M059J (cell line): ENCODE measurements at places on chromosomes 2 and 18.
A peak's percentile ranks its signal among the peaks of the same experiment; 100 is the strongest.

DNA sequence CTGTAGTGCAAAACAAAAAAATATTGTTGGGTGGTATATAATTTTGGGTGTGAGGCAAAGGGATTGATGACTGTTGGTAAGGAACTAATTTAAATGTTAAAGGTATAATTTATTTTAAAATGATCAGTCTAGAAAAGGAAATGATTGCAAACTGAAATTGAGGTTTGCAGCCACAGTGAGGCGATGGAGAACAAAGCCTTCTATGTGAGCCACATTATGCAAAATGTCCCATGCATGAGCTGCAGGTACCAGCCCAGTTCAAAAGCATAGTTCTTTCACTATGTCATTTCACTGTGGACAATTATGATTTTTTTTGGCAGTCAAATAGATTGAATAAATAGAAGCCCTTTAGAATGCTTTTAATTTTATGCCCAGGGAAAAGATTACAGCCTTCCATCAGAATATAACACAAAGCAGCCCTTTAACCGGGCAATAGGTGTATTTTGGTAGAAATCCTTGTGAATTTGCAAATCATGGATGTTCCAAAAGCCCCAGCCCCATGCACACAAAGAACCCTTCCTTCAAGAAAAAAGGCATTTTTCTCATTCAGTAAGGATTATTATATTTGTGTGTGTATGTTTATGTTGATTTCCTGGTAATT, 1.7 kb downstream of the MAP2 start:
- peak; percentile 52 for DNase-seq

GRCh38 chr2:127740665-127741288, 39.5 kb downstream of the SFT2D3 start:
- DNase-seq, result no peak

DNA sequence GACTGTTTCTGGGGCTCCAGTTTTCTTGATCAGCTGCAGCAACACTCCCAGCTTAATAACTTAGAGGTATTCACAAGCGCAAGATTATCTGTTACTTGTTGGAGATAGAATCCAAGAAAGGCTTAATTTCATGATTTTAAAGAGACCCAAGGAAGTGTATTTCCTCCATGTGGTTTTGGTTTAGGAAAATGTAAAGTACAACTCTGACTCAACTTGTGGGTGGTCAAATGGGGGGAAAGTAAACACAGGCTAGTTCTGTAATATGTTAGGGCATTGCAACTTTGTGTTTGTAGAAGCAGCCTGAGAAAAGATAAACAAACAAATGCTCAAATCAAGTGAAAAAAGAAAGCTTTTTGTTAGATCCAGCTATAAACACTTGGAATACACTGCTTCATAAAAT, 90.1 kb upstream of the COL3A1 start:
- peak; percentile 71 for DNase-seq

GRCh38 chr2:235634435-235635158, 140.8 kb downstream of the AGAP1 start:
- DNase-seq, result peak; percentile 46

GRCh38 chr18:63617049-63617914, 26.8 kb downstream of the SERPINB4 start:
- no peak for DNase-seq

DNA sequence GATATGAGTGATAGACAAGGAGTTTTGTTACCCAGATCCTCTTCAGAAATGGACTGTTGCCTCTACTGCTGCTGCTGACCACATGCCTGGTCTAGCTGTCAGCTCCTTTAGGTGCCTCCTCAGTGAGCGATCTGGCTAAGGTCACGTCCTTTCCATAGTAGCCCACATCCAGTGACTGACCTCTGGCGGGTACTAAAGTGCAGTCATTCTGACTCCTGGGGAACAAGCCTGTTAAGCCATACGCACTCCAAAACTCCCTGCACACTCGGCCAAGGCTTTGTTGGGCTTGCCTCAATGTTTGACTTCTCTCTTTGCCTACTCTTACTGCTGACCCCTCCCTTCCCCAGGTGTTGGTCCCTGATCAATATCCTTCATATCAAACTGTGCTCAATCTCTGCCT, 685.2 kb downstream of the IRS1 start:
- DNase-seq, result peak; percentile 61

GRCh38 chr2:113602869-113603466, 24.1 kb upstream of the RABL2A start:
- no peak for DNase-seq

GRCh38 chr2:102839668-102840388, 78.0 kb downstream of the TMEM182 start:
- DNase-seq, result peak; percentile 34

DNA sequence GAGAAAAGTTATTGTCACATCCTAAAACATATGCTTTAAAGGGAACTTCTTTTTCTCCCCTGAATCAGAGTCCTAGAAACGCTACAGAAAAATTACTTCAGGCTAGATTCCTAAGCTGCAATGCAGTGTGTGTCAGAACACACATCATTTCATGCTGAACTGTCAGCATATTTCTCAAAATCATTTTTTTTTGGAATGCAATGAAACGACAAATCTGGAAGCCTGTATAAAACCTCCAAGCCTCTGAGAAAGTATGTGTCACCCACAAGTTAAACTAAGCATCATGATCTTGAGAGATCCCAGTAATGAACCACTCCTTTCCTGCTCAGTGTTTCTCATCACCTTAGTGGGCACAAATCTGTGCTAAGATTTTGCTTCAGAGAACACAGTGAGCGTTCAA, 276.2 kb downstream of the ZNF521 start:
- DNase-seq, result no peak

- no peak for DNase-seq
Observed at GRCh38 chr18:55447672-55448018, 140.3 kb downstream of the TCF4 start.

DNA sequence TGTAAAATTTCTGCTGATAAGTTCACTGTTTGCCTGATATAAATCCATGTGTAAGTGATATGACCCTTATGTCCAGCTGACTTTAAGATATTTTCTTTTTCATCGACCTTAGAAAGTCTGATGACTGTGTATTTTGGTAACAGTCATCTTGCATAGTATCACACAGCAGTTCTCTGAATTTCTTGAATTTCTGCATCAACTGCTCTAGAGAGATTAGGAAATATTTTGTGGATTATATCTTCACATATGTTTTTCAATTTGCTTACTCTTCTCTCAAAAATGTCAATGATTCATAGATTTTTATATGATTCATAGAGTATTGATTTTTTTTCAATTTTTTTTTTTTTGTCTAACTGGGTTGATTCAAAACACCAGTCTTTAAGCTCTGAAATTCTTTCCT, 945.3 kb downstream of the TRIB2 start:
- no peak for DNase-seq

- no peak for DNase-seq
Observed at GRCh38 chr2:191569025-191569424, 108.9 kb upstream of the NABP1 start.

DNA sequence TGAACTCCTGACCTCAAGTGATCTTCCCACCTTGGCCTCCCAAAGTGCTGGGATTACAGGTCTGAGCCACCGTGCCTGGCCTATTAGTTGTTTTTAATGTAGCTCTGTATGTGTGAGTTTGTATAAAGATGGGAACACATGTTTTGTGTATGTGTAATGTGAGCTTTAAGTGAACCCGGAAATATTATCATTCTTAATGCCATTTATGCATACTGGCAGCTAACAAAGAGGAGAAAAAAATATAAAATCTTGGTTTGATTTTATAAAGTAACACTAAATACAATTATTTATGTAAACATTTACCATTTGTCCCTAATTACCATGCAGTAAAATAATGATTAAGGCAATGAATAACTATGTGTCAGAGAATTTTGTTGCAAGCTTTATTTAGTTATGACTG, 9.1 kb upstream of the CKAP2L start:
- DNase-seq, result no peak

- DNase-seq, result no peak
Observed at GRCh38 chr2:171578127-171578803, 56.0 kb downstream of the CYBRD1 start.

GRCh38 chr18:76633588-76634269, 138.7 kb upstream of the ZNF516 start:
- no peak for DNase-seq

- DNase-seq, result peak; percentile 2
Observed at GRCh38 chr2:167264380-167264779, 376.1 kb downstream of the XIRP2 start.

DNA sequence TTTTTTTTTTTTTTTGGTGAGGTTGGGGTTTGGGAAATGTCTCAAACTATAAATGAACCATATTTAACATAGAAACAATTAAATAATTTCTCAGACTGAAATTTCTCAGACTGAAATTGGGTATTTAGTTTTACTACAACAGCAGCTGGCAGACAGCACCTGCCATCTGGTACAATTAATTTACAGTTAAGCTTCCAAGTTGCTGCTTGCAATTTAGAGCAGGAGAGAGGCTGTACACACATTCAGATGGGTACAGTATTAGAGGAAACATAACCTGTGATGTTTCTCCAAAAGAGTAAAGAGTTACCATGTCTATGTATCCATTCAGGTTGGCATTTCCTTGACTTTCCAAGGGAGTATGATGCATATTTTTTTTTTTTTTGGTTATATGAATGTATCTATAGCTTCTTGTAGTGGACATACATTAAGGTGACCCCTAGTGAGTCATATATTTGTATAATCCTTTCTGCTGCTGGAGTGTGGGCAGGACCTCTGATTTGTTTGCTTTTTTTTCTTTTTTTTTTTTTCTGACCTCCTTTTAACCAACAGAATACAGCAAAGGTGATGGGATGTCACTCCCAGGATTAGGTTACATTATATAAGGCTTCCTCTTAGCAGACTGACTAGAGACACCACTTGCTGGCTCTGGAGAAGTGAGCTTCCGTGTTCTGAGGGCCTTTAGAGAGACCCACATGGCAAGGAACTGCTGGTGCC, 201.7 kb downstream of the PTH2R start:
- DNase-seq, result no peak

DNA sequence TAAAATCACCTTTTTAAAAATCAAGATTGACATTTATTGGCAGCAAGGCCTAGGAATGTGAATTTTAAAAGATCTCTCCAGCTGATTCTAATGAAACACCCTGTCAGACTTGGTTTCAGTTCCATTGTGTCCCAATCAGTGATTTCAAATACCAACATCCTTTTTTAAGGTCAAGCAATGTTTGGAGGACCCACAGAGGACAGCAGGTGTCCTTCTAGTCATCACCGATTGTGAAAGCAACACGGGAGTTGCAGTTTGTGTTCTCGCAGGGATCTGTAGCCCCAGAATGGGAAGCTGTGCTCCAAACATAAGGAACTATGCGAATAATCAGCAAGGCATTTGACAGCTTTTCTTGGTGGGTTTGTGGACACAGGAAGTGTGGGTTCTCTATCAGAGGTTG, 4.5 kb upstream of the KIDINS220 start:
- DNase-seq, result no peak

DNA sequence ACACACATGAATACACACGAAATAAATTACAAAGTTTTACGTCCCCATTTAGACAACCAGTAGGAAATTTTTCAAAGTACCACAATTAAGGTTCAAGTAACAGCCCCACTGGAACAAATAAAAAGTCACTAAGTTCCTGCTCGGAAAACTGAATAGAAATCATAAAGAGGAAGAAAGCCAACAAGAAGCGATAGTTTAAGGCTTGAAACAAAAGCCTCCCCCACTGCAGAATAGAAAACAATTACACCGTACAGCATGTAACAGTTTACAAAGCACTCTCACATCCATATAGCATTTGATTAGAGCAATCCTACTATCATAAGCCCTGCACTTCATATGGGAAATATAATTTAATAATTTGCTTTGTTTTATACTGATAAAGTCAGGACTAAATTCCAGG, 15.5 kb downstream of the KLF7 start:
- no peak for DNase-seq

GRCh38 chr18:63878343-63878742, 9.2 kb upstream of the SERPINB2 start:
- peak; percentile 57 for DNase-seq

DNA sequence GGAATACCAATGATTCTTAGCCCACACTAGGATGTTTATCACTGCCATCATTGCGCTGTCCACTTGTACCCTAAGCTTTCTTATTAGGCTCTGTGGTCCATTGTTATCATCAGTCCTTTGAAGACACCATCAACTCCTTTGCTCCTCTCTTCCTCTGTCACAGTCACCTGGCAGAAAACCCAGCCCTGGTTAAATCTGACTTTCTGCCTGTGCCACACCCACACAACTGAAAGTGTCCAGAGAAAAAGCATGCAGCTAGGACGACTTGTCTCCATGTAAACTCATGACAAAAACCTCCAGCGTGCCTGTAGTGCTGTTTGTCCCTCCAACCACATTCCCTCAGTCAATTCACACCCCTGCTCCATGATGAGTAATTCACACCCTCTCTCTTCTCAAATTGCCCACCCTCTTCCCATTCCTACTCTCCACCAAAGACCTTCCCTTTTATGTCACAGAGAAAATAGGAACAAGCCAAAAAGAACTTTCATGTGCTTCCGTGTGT, 297.4 kb upstream of the MGAT5 start:
- DNase-seq, result no peak

- DNase-seq, result peak; percentile 65
Observed at GRCh38 chr2:152298754-152299153, 36.2 kb upstream of the FMNL2 start.

GRCh38 chr2:241558532-241559322, at the start of gene BOK:
TSS of gene BOK (plus strand) at chr2:241558745. CDS start at chr2:241559484, 739 bp downstream.
- peak; percentile 57 for DNase-seq

- DNase-seq, result peak; percentile 95
Observed at GRCh38 chr18:50870138-50870845, 8.6 kb upstream of the ME2 start.

- peak; percentile 22 for DNase-seq
Observed at GRCh38 chr2:168920504-168921157, 19.5 kb downstream of the G6PC2 start.

GRCh38 chr18:44881461-44882162, 200.9 kb downstream of the SETBP1 start:
- no peak for DNase-seq

DNA sequence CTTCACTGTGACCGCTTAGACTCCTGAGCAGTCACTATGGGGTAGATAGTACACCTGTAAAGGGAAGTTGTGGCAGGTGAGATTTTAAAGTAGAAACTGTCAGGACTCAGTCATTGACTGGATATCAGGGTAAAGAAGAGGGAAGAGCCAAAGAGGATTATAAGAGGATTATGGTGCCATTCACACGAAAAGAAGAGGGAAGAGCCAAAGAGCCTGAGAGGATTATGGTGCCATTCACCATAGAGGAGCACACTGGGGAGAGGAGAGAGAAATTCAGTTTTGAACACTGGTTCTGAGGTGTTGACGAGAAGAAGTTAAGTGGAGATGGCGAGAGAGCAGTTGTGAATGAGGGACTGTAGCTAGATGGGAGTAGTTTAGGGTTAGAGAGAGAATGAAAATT, 16.9 kb upstream of the KCNJ13 start:
- DNase-seq, result no peak

GRCh38 chr2:25855065-25855464, 23.2 kb downstream of the ASXL2 start:
- no peak for DNase-seq

DNA sequence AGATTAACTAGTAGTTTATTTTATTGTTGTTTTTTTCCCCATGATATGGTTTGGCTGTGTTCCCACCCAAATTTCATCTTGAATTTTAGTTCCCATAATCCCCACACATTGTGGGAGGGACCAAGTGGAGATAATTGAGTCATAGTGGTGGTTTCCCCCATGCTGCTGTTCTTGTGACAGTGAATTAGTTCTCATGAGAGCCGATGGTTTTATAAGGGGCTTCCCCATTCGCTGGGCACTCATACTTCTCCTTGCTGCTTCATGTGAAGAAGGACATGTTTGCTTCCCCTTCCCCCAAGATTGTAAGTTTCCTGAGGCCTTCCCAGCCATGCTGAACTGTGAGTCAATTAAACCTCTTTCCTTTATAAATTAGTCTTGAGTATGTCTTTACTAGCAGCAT, 36.5 kb downstream of the GALNT14 start:
- DNase-seq, result no peak
